Hippocampal formation (tissue), 2 donors: ENCODE measurements at places on chromosomes 13 and 19.

GRCh38 chr19:497869-498510 is 1.7 kb downstream of the MADCAM1 start:
- DNase-seq: no peak

- DNase-seq: no peak
Measured at GRCh38 chr13:110067355-110068175, 239.4 kb downstream of the COL4A1 start.

DNA sequence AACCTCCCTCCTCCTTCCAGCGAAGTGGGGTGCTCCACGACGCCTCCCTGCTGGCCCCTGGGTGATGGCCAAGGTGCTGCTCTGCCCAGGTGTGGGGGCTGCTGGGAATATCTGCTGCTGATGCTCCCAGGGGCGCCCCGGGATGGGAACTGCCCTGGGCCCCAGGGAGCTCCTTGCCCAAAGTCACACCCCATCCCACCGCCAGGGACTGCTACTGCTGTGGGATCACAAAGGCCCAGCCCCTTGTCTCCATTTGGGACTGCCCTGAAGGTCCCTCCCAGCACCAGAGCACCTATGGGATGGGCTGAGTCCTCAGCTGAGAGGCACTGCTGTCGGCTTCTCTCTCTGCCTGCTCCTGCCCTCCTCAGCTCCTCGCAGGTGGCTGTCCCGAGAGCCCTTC is 19.0 kb downstream of the CHST8 start:
- no peak for DNase-seq

GRCh38 chr13:50014386-50014785 is 858 bp upstream of the KCNRG start:
- no peak for DNase-seq

DNA sequence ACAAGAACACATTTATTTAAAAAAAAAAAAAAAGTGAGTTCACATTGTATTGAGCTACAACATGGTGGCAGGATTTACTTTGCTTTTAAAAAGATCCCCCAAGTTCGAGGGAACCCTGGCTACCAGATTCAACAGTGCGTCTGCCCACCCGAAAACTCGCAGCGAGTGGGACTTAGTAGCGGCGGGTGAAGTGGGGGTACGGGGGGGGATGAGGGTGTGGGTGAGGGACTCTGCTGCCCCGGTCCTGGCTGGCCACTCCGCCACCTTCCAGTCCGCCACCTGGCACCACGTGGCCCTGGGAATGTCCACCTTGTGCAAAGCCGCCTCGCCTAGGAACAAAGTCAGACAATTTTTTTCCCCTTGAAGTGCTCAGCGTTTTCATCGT is 19.3 kb upstream of the TINCR start:
- DNase-seq: no peak

- DNase-seq: no peak
Measured at GRCh38 chr13:24865163-24865953, 101.4 kb downstream of the RNF17 start.

DNA sequence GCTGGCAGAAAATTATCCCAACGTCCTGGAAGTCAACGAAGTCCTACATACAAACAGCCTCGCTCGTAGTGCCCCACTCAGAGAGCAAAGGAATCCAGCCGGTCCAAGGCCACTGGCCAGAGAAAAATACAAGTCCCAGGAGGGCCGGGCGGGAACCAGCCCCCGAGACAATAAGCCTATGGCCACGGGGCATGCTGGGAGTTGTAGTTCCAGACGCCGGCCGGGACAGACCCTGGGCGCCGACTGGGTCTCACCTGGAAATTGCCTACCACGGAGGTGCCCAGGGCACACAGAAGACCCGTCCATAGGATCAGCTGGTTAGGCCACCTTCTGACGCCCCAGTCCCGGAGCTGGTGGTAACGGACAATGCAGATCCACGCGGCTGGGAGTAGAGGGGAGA is 5.4 kb downstream of the TMEM150B start:
- no peak for DNase-seq

DNA sequence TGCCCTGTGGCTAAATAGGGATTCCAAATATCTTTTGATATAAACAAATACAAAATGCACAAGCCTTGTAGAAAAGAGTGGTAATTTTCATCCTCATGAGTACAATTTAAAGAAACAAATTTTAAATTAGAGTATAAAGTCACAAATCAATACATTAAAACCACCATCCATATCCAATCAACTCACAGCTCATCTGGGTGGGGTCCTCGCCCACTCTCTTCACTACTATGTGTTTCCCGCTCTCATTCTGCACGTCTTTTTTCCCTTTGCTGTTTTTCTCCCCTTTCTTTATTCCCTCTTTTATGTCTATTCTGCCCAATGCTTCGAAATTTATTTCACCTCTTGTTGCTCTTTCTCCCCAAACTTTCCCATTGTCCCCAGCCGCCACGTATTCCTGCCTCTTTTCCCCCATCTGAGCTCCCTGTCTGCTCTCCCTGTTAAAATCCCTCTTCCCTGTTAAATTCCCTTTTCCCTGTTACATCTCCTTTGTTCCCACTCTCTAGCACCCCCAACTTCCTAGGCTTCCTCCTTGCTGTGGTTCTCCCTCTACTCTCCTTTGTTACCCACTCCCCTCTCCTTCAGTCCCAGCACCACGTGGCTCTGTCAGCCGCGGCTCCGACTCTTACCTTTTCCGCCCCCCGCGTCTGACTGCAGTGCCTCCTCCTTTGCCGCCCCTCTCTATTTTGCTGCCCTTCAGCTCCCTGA is 1.3 kb downstream of the ZNF616 start:
- no peak for DNase-seq

DNA sequence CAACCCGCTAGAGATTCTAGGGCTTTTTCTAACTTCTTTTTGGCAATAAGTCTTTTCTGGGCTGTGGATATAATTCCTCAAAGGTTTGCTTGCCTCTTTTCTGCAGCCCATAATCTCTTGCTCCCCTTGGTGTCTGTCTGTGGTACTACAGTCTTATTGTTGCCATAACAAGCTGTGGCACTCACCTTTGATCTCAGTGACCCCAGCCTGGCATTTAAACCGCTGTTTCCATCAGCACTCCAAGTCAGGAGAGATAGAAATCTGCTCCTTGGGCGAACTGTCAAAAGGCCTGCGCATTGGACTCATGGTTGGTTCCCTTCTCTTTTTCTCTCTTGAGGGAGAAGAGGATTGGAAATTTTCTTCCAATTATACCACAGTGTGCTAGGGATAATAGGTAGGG is 14.5 kb upstream of the MPHOSPH8 start:
- no peak for DNase-seq

- DNase-seq: peak; percentile 91
Measured at GRCh38 chr19:13880059-13881043, 3.4 kb downstream of the NANOS3 start.

GRCh38 chr13:77222000-77222690 is 104.7 kb downstream of the MYCBP2 start:
- no peak for DNase-seq

GRCh38 chr13:113740661-113741060 is 18.4 kb upstream of the TMEM255B start:
- DNase-seq: no peak

DNA sequence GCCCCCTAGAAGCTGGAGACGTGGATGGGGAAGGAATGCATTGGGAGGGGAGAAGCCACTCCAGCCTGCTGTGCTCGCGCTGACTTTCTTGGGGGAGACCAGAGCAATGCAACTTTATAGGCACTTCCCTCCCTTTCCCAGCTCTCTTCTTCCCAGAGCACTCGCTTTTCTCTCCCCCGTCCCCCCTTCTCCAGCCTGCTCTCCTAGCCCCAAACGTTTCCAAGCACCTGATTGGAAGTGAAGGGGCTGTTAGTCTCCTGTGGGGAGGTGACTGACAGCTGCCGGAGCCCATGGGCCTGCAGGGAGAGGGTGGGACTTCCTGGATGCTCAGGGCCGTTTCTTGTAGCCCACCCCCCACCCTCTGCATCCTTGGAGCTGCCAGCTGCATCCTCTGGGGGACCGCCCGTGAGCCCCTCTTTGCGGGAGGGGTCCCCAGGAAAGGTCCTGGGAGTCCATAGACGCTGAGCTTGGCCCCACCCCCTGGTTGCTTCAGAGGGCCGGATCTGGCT is 2.5 kb downstream of the HDGFL2 start:
- peak; percentile 30 for DNase-seq

DNA sequence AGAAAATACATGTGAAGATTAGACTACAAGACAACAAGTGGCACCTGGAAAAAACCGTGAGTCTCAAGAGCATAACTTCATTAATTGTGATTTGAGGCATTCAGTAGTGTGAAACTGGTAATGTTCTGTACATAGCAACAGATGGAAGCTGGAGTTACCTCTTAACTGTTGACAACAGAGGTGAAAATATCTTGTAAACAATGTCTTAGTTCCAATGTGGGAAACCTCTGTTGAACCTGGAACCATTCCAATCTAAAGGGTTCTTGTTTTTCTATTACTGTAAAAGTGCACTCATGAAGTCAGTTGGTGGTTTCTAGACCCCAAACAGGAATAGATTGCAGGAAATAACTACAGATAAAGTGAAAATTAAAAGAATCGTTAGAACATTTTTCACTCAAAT is 728.4 kb downstream of the SLITRK1 start:
- no peak for DNase-seq

DNA sequence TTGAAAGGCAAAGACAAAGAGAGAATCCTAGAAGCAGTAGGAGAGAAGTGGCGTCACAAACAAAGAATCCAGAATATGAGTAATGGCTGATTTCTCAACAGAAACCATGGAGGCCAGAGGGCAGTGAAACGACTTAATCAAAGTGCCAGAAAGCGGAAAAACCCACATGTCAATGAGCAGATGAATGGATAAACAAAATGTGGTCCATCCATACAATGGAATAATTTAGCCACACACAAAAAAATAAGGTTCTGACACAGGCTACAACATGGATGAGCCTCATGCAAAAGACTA is 52.2 kb upstream of the RANBP3 start:
- DNase-seq: no peak

GRCh38 chr13:110777251-110777820 is 63.8 kb downstream of the ING1 start:
- DNase-seq: no peak

GRCh38 chr13:98173431-98174152 is 3.5 kb downstream of the RNF113B start:
- DNase-seq: no peak

DNA sequence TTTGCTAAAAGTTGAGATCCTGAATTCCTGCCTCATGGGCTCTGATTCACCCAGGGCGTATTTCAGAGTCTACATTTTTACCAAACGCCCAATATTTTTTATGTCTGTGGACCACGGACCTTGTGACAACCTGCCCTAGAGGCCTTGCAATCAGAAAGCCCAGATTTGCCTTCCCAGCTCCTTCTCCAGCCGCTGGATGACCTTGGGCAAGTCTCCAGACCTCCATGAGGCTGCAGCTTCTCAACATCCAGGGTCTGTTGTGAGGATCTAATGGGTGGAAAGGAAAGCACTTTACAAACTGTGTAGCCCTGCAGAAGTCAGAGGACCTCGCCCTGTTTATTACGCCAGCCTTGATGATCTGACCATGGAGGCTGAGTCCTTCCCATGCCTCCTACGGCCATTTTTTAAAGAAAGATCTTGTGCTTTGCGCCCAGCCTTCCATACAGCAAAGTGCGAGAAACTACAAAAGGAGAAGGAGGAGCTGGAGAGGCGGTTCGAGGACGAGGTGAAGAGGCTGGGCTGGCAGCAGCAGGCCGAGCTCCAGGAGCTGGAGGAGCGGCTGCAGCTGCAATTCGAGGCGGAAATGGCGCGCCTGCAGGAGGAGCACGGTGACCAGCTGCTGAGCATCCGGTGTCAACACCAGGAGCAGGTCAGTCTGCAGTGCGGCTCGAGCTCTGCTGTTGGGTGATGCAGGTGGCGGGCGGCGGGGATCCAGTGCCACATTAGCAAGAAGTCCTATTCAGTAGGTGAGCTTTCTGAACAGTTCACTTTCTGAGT is 115.6 kb downstream of the SLC7A1 start:
- no peak for DNase-seq

- DNase-seq: no peak
Measured at GRCh38 chr13:76889254-76889653, 3.0 kb upstream of the KCTD12 start.

DNA sequence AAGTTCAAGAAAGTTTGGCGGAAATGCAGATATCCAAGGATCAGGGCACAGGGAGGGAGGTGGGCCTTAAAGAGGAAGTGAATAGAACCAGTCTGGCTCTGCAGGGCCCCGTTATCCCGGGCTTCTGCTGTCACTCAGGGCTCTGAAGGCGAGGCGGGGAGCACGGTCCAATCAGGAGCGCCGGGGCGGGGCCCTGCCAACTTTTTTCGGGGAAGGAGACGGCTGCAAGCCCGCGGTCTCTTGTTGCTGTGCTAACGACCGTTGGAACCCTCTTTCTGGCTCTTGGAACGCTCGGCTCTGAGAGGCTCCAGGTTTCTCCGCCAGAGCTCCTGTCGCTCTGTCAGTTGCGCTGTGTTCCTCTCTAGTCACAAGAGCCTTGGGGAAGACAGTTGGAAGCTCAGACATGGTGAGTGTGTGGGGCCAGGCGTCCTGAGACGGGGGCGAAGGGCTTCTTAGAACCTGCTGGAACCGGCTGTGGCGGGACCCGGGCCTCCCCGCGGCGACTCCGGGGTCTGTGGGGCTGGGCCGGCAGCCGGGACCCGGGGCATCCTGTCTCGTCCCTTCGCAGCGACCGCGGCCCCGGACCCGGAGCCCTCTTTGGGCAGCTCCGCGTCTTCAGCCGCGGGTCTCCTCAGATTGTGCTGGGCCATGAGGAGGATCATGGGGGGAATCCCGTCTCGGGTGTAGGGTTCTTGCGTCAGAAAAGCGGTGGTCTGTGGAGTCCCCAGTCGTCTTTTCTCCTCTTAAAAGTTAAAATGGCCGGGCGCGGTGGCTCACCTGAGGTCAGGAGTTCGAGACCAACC is 27.7 kb downstream of the ZNF844 start:
- DNase-seq: peak; percentile 63

- DNase-seq: no peak
Measured at GRCh38 chr19:15200553-15201364, at the start of gene NOTCH3. Gene NOTCH3 (minus strand): TSS chr19:15200995. CDS start chr19:15200905, 90 bp downstream.

GRCh38 chr19:31149441-31149941 is 199.7 kb downstream of the TSHZ3 start:
- no peak for DNase-seq

- DNase-seq: no peak
Measured at GRCh38 chr19:50851620-50852019, 3.1 kb upstream of the KLK3 start.

DNA sequence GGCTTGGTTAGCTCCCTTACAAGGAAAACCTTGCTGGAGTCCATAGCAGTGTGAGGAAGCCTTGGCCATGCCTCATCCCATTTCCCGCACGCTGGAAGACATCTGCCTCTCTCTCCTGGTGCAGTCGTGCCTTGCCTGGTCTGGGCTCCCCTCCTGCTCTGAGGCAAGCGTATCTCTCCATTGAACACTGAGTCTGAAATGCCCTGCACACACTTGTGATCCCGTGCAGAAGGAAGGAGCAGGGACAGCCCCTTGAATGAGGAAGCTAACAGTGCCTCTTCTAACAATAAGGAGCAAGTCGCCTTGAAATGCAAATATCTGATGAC is 407 bp upstream of the ZNF440 start:
- DNase-seq: no peak

- DNase-seq: no peak
Measured at GRCh38 chr13:44257796-44258195, 115.8 kb upstream of the SERP2 start.

- no peak for DNase-seq
Measured at GRCh38 chr19:53088091-53088490, 15.1 kb downstream of the ZNF160 start.
